ENCODE measurements at places on chromosomes 1 and 21. TPM values are rescaled to one million over a fixed set of nuclear protein-coding genes. Genes with fewer than 3 reads are reported as not detected.

DNA sequence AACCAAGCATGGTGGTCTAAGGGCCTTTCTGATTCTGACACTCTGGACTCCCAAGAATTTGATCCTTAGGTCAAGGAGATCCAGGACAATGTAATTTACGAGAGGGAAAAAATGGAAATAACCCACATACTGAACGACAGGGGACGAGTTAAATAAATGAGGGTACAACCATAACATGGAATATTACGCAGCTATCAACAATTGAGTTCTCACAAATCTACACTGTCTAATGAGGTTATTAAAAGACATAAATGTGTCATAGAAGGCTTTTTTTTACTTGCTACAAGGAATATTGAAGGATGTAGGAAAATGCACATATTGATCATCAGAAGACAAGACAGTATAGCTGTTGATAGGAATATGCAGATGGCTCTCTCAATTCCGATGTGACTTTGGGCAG lies 23.8 kb downstream of the SDC3 start:
- ATAC-seq = no peak

GRCh38 chr1:46098027-46098712 lies 34.3 kb downstream of the PIK3R3 start:
- no peak for ATAC-seq

DNA sequence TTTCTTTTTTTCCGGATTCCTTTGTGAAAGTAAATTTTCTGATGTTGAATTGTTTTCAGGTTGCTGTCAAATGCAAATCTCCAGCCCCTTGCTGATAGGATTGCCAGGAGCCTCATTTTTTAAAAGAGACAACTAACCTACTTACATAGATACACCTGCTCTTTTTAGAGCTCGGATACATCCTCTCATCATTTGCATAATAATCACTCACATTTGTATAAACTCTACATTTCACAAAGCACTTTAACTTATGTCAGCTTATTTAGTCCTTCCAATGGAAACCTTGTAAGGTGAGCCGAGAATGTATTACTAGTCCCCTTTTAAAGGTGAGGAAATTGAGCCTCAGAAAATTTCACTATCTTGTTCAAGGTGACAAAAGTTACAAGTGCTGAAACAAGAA lies 84.8 kb downstream of the KCTD3 start:
- ATAC-seq = no peak

DNA sequence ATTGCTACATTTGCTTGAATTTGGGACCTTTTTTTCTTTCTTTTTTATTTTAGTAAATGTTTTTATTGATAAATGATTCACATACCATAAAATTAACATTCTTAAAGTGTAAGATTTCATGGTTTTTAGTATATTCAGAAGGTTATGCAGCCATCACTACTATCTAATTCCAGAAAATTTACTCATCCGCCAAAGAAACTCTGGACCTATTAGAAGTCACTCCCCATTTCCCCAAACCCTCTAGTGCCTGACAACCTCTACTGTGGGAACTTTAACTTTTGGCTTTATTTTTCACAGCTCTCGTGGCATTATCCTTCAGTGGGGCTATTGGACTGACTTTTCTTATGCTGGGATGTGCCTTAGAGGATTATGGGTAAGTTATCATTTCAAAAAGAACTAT lies 4.5 kb downstream of the LEPR start:
- no peak for ATAC-seq

- no peak for ATAC-seq
These were observed 44.3 kb upstream of the SYT14 start for GRCh38 chr1:209893751-209894150.

The BATF3 gene
- 2.5 TPM for total RNA-seq

All from motor neuron (in vitro differentiated cells).